ENCODE measurements at places on chromosomes 12 and 14. TPM values are rescaled to one million over a fixed set of nuclear protein-coding genes. Genes with fewer than 3 reads are reported as not detected.

- no peak for DNase-seq
Measured at GRCh38 chr12:25124493-25124892, 70.5 kb downstream of the DNAI7 start.

- DNase-seq, result no peak
Measured at GRCh38 chr12:122020795-122021192, 890 bp upstream of the BCL7A start.

- no peak for DNase-seq
Measured at GRCh38 chr12:53004178-53004577, 2.1 kb upstream of the EIF4B start.

Gene DPPA3
- not detected for total RNA-seq

DNA sequence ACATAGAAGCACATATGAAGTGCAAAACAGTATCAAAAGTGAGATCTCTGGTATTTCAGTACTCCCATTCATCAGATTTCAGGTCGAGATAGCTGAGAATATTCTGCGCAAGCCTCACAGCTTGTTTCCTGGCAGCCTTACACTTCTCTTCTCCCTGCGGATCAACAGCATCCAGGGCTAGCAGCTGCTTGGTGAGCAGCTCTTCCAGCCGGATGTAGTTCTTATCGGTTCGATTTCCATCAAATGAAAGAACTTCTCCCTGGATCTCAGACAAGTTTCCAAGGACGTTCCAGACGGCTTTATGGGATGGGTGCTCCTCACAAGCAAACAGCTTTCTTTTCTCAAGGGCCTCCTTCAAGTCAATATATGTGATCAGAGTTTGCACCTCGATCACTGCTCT lies 2.7 kb downstream of the BAG5 start:
- no peak for DNase-seq

GRCh38 chr12:52221912-52222457 lies 11.1 kb upstream of the KRT7 start:
- DNase-seq, result peak; percentile 70

- DNase-seq, result no peak
Measured at GRCh38 chr12:92107621-92108131, 38.0 kb downstream of the BTG1 start.

GRCh38 chr14:101839236-101839635 lies 77.7 kb downstream of the PPP2R5C start:
- no peak for DNase-seq

GRCh38 chr12:124338448-124338847 lies 43.6 kb downstream of the RFLNA start:
- DNase-seq, result no peak

- DNase-seq, result no peak
Measured at GRCh38 chr12:53980104-53980801, 4.7 kb upstream of the HOXC10 start.

DNA sequence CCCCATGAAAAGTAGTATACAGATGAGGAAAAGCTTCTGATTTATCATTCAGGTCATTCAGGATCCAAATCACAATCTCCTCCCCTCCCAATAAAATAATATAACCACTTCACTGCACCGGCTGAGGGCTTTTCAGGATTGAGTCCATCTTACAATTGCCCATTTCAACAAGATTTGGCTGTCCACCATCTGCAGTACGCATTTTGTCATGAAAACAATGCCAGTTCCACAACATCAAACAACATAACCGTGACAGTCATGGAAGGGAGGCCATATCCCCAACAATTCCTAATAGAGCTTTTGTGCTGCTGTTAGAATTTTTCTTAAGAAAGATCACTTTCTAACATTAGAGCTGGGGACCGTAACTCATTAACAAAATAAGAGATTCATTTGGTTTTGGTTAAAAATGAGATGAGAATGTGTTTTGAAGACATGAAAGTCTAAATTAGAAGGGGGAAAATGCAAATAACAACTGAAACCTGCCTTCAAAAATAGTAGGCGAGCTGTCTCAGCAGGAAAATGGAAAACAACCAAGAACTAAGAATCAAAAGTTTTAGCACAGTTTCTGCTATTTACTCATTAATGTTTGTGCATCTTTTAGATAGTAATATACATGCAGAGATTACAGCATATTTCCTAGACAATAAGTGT lies 38.3 kb upstream of the TMTC2 start:
- DNase-seq, result no peak

DNA sequence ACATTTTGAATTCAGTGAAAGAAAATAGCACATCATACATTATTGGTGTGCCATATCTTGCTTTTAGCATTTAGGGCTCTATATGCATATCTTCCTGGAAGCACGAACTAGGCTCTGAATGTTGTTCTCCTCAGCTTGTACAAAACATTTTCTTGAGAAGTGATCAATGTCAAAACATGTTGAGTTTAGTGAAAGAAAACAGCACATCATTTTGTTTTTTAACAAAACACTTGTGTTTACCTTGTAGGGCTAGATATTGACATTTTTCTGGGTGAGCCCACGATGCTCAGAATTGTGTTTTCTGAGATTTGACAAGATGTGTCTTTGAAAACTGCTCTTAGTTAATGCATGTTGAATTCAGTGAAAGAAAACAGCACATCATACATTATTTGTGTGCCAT lies 81.0 kb downstream of the ASCL4 start:
- DNase-seq, result no peak

DNA sequence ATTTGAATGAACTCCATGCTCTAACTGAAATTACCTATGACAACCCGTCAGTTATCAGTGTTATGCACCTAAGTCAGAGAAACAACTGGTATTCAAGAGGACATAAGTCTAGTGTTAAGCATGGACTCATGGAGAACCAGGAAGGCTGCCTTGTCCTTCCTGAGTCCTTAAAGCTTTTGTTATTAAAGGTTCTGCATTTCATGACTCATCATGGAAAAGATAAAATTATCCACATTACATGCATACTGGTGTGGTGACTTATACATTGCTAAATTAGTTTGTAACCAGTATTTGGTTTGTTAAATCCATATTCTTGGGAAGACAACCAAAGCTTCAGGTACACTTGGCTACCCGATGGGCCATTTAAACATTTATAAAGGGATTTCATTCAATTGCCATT lies 6.5 kb upstream of the OR4E1 start:
- no peak for DNase-seq

DNA sequence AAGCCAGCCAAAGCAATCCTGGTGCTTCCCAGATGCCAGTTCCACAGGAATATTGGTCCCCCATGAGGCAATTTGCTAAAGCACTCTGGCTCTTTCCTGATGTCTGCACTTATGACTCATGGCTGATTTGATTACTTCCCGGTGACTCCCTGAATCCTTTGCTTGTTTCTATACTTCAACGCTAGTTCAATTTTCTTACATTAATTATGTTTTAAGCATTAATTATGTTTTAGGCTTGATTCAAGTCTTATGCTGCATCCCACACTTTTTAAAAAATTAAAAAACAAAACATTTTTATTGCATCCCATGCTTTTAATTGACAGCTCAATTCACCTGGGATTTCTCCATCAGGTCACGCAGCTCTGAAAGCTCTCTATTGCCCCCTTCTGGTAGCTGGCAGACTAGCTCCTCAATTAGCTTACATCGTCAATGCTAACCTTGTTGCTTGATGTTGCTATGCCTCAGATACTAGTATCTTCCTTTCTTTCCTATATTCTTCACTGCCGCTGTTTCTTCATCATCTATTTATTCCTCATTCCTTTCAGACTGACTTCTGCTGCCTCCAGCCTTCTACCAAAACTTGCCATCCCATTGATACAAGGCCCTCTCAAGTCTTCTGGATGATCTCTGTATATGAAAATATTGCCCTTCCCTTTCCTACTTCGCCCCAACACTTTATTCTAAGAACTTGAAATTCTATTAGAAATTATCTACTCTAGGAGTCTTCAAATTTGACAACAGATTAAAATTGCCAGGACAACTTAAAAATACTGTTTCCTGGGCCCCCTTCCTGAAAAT lies 32.0 kb downstream of the TSHR start:
- DNase-seq, result peak; percentile 64

- no peak for DNase-seq
Measured at GRCh38 chr12:72011374-72011773, 72.7 kb downstream of the TPH2 start.

Gene VASH1
- 1.1 TPM for total RNA-seq

- DNase-seq, result no peak
Measured at GRCh38 chr12:112595410-112595809, 176.7 kb downstream of the PTPN11 start.

- DNase-seq, result no peak
Measured at GRCh38 chr12:29521951-29522350, 24.5 kb upstream of the OVCH1 start.

Gene CLECL1
- not detected for total RNA-seq

DNA sequence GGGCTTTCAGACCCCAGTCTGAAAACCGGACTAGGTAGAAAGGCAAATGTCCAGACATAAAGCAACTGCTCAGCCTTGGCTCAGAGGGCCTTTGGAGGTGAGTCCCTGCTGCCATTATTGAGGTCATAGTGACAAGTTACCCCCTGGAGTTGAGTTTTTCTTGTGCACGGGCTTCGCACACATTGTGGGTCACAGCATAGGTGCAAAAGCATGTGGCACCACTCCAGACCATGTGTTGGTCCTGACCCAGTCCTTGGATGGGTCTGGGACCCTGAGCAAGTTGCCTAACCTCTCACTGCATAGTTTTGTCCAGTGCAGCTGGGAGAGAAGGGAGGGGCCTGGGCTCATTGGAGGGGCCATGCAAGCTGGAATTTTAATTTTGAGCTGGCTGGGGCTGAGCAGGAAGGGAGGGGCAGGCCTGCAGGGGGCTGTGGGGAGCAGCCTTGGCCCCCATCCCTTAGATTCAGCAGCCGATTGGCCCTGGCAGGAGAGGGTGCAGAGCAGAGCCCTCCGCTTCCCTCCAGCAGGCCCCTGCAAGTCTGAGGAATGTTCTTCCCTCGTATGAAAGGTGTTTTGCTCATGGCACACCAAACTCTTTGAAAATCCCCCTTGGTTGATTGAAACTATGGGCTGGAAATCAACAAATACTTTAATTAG lies 4.2 kb upstream of the KRT5 start:
- peak; percentile 31 for DNase-seq

DNA sequence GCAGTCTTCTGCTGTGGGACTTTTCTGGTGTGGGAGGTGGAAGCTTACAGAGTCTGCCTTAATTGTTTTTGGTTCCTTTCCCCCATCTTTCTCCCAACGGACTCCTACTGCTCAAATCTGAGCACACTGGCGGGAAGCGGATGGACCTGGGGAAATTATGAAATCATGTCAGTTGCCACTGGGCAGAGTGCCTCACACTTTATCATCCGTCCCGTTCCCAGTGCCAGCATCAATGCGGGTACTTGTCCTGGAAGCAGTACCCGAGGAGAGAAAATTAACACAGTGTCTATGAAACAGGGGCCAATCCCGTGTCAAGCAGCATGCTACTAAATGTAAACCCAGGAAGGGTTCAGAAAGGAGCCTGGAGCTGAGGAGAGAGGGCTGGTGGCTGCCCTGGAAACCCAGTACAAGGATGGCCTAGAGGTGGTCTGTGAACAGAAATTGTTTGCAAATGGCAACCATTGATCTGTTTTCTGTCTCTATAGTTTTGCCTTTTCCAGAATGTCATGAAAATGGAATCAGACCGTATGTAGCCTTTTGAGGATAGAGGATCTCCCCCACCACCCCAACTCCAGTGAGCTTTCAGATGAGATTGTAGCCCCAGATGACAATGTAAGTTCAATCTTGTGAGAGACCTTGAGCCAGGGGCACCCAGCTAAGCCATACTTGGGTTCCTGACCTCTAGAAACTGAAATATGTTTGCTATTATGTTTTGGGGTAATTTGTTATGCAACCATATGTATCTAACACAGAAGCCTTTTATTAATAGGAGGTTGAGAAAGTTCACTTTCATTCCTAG lies 908 bp upstream of the CDKL1 start:
- DNase-seq, result no peak

GRCh38 chr14:77503138-77503537 lies 4.5 kb upstream of the ISM2 start:
- DNase-seq, result no peak

Gene NINJ2
- 13.0 TPM for total RNA-seq

Data from lower leg skin (tissue), 4 donors.